Activated CD4-positive, CD25-positive, alpha-beta regulatory T cell treated with anti-CD3 and anti-CD28 coated beads, Interleukin-2, amount 50 U/mL, for 24 hours (primary cell): ENCODE measurements at places on chromosomes 3 and 15.

GRCh38 chr3:173681188-173681678 is 283.7 kb downstream of the NLGN1 start:
- no peak for ATAC-seq

DNA sequence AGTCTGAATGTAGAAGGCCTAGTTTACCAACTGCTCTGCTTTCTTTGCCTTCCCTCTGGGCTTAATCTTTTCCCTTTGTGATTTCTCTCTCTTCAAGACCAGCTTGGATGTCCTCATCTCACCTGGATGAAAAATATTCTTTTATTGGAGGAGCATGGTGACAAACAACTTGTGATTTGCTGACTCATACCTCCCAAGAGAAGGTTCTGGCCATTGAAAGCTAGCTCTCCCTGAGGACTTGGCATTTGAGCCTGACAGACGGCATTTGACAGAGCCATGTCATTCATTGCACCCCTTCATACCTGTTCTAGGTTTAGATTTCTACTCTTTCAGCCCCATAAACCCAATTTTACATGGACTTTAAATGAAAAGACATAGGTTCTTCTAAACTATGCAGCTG is 33.3 kb downstream of the ATG7 start:
- no peak for ATAC-seq

DNA sequence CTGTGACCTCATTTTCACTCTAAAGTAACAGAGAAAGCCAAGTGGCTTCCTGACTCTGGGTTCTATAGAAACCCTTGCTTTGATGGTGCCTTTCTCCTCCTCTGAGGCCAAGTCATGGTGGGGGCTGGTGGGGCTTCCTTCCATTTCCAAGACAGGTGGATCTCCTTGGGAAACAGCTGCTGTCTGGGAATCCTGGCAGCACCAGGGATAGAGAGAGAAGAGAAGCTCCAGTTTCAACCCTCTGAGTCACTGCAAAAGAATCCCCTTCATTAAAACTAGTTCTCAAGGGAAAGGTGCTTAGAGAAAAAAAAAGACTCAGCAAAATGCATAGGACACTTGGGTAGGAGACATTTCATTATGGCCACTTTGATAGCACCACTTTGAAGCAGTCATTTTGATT is 614.4 kb downstream of the FHIT start:
- ATAC-seq = no peak

GRCh38 chr3:98991393-98991792 is 89.9 kb upstream of the DCBLD2 start:
- no peak for ATAC-seq

GRCh38 chr15:76626611-76627010 is 278.5 kb downstream of the SCAPER start:
- ATAC-seq = no peak

GRCh38 chr15:76340803-76341365 is 4.3 kb downstream of the ISL2 start:
- ATAC-seq = peak; percentile 61

- ATAC-seq = no peak
These were observed 36.0 kb downstream of the RFX7 start for GRCh38 chr15:56207711-56208110.

DNA sequence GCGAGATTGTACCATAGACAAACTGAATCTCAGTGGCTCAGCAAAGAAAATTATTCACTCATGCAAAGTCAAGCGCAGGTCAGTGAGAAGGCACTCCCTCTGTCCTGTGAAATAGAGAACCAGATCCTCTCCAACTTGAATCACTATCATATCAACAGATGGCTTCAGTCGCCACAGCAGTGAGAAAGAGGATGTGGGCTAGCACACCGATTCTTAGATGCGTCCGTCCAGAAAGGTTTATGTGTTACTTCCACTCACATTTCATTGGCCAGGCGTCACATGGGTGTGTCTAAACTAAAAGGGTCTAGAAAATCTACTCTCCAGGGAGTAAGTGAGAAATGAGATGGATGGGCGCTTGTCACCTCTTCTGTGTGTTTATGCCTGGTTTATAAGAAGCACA is 141.6 kb upstream of the KBTBD8 start:
- no peak for ATAC-seq

DNA sequence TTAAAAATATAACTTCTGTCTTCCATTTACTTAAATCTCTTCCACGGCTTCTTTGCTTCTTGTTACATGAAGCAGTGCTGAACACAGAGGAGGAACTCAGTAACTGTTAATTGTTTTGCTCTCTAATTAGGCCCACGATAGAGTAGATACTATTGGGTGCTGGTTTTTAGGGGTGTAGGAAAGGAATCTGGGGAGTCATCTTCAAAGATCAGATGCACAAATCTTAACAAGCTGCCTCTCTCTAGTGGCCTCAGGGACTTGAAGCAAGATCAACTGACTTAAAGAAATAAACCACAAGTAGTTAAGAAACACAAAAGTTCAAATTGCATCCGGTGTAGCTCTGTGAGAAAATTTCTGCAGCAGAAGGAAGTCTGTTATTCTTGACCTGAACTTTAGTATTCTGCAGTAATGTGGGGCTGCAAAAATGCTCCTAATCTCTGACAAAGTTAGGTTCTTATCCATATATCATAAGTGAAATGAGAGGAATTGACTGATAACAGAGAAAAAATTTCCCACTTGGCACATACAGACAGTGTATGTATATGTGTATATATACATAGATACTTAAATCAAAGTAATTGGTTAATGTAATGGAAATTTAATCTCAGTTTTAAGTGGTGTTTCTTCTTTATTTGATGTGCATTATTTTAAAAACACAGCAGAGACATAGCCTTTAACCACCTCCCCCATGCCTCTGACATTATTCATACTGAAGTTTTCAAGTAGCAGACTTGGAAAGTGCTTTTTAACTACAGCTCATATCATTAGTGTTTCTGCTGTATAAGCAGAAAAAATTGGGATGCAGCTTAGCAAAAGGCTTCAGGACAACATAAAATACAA is 51.8 kb downstream of the CHST2 start:
- ATAC-seq = peak; percentile 48

- no peak for ATAC-seq
These were observed 64.4 kb downstream of the IL12A start for GRCh38 chr3:160053048-160053391.

DNA sequence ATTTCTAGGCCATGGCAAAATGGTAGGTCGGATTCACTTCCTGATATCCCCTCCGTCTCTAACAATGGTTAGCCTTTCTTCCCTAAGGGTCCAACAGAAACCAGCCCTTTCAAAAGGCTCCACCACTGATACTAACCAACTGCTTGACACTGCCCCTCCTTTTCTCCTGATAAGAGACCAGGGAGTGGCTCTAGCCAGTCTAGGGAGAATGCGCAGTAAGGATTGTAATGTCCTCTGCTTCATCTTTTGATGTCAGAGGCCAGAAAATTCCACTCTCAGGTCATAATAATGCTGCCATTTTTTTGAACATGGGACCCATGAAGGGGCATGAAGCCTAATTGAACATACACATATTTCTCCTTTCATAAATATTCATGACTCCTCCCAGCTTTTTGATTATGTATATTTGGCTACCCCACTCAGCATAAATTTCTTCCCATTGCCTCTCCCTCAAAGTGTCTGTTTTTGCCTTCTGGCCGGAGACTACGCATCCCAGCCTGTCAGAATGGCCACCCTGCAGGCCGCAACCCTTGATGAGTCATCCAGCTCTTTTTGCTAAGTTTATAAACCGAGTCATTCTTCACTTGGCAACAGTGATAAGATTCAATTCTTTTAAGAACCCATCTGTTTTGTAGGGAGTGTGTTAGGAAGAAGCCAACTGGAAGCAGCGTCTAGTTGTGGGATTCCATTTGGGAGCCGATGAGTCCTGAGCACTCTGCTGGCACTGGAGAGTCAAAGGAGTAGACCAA is 189.0 kb upstream of the MCTP2 start:
- ATAC-seq = no peak

DNA sequence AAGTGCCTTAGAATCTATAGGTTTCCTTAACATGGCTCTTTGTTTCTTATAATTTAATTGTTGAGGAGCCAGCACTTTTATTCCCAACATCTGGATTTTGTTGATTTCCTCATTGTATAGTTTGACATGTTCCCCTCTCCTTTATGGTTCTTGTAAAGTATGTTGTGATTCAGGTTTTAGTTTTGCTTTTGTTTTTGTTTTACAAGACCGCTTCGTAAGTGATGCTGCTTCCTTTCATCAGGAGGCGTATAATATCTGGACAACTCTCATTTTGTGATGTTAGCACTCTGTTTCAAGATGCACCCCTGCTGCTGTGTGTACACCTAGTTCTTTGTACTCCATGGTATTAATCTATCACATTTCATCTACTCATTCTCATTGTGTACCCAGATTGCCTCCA is 48.7 kb downstream of the SLC49A4 start:
- ATAC-seq = no peak

DNA sequence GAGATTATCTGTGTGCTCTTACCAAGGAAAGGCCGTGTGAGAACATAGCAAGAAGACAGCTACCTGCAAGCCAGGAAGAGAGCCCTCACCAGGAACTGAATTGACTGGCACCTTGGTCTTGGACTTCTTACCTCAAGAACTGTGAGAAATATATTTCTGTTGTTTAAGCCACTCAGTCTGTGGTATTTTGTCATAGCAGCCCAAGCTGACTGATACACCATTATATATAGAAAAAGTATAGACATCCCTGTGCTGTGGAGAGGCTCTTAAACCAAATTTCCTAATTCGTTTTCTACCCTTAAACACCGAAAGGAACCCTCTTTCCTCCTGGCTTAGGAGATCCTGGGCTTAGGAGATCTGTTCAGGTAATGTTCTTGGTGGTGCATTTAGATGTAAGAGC is 44.8 kb downstream of the CGNL1 start:
- no peak for ATAC-seq

DNA sequence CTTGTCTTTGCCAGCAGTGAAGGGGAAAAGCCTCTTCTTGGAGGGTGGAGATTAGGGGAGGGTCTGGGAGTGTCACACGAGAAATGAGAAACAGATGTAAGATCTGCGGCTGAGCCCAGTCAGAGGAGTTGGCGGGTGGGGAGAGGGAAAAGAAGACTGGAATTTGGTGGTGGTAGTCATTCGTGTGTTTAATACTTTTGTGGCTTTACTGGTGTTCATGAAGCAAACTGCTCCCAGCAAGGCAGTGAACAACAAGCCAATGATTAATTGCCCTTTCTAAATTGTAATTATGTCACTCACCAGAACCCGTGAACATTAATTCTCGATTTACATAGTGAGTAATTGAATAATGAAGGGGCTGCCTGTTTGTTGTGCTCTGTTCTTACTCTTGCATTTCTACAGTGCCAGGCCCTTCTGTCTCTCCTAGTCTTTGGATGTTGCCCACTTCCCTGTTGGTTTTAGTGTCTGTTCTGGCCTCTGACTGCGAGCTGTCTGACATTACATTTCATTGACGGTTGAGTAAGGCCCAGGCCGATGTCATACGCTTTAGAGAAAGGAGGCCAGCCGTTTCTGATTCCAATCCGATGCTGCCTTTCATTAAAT is 78.0 kb downstream of the CHCHD6 start:
- ATAC-seq = no peak

DNA sequence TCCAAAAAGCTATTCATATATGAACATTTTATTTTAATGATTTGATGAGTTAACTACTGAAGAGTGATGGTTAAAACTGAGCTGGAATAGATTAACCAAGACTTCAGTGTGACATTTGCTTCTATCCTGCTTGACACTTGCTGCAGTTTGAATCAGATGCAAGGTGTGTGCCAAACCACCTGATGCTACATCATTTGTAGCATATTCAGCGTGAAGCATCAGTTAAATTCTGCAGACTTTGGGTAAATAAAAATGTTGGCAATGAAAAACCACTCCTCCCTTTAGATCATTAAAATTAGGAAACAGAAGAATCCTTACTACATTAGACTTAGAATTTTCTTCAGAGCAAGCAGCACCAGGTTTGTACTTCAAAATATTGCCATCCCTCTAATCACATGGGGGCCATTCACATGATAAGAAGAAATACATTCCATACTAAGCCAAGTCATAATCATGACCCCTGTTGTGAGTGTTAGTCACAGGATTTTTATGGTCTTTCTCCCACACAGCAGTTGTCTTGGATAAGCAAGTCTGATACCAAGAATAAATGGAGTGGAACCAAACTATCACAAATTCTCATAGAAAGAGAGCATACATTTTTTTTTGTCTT is 160.7 kb upstream of the TNIK start:
- ATAC-seq = no peak

- no peak for ATAC-seq
These were observed 23.4 kb downstream of the PLSCR4 start for GRCh38 chr3:146227486-146227885.

DNA sequence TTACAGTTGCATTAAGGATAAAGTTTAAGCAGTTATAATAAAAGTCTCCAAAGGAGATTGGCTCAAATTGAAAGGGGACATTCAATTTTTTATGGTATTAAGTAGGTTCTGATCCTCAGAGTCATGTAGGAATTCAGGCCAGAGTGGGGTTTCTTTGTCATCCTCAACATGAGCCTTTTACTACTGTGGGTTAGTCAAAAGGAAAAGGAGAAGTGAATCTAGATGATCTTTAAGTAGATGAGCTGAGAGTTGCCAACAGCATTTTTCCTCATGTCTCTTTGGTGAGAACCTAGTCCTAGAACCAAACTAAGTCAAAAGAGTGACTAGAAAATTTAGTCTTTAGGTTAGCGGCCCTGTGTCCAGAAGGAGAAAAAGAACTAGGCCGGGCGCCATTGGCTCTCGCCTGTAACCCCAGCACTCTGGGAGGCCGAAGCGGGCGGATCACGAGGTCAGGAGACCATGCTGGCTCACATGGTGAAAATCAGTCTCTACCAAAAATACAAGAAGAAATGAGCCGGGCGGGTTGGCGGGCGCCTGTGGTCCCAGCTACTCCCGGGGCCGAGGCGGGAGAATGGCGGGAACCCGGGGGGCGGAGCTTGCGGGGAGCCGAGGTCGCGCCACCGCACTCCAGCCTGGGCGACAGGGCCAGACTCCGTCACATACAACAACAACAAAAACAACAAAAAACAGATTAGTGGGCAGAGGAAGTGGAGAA is 4.2 kb upstream of the CHL1 start:
- no peak for ATAC-seq

- no peak for ATAC-seq
These were observed 73.2 kb downstream of the SAMMSON start for GRCh38 chr3:70072754-70073153.

DNA sequence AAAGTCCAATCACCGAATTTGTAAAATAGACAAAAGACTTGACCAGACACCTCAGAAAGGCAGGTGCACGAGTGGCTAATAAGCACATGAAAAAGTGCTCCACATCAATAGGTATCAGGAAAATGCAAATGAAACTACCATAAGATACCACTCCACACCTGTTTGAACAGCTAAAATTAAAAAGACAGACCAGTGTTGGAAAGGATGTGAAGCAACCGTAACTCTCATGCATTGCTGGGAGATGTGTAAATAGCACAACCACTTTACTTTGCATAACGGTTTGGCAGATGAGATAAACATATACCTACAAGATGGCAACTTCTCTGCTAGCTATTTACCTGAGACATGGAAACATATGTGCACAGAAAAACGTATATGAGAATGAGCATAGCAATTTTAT is 56.9 kb downstream of the CADPS start:
- ATAC-seq = no peak

GRCh38 chr3:21909096-21909495 is 158.1 kb upstream of the ZNF385D start:
- no peak for ATAC-seq

- ATAC-seq = no peak
These were observed 9.7 kb upstream of the LRRC15 start for GRCh38 chr3:194379231-194379630.
